Left cardiac atrium (tissue), 4 donors: ENCODE measurements at places on chromosomes 7 and 10. TPM values are rescaled to one million over a fixed set of nuclear protein-coding genes. Genes with fewer than 3 reads are reported as not detected.

The SHTN1 gene
- total RNA-seq = 7.0 TPM

The OPN4 gene
- 0.12 TPM for total RNA-seq

The LOXL4 gene
- 0.94 TPM for total RNA-seq

The CARD11 gene
- total RNA-seq = 0.42 TPM

The A1CF gene
- total RNA-seq = not detected

The SNX10 gene
- 5.7 TPM for total RNA-seq

The ZNF277 gene
- total RNA-seq = 14.9 TPM

The ZNF117 gene
- total RNA-seq = 9.4 TPM

The FAM20C gene
- total RNA-seq = 30.7 TPM

The UBE2D1 gene
- 31.3 TPM for total RNA-seq

The EFCAB10 gene
- not detected for total RNA-seq

The KIAA1549 gene
- 1.3 TPM for total RNA-seq

The CPA2 gene
- not detected for total RNA-seq

The GJC3 gene
- 0.37 TPM for total RNA-seq

The CEP41 gene
- 6.2 TPM for total RNA-seq

The ABCB4 gene
- total RNA-seq = 8.9 TPM

The RBM20 gene
- total RNA-seq = 37.2 TPM

The ITGA8 gene
- 2.7 TPM for total RNA-seq

The GJD4 gene
- total RNA-seq = not detected

The GTF2I gene
- total RNA-seq = 131 TPM

The ANLN gene
- 3.8 TPM for total RNA-seq

The MAGI2 gene
- total RNA-seq = 8.7 TPM

The AKR1C1 gene
- 119 TPM for total RNA-seq

The NEURL1 gene
- 0.12 TPM for total RNA-seq

The TMED4 gene
- total RNA-seq = 55.1 TPM

The ATP6V1F gene
- total RNA-seq = 117 TPM

The IL15RA gene
- 15.7 TPM for total RNA-seq

The GCC1 gene
- 7.9 TPM for total RNA-seq

The GPR22 gene
- 33.5 TPM for total RNA-seq

The MRLN gene
- total RNA-seq = not detected

The CACNA2D1 gene
- 39.8 TPM for total RNA-seq
